ENCODE measurements at places on chromosomes 5 and 9.

- DNase-seq = no peak
Measured at GRCh38 chr9:108434036-108434435, 421.8 kb downstream of the ACTL7B start.

DNA sequence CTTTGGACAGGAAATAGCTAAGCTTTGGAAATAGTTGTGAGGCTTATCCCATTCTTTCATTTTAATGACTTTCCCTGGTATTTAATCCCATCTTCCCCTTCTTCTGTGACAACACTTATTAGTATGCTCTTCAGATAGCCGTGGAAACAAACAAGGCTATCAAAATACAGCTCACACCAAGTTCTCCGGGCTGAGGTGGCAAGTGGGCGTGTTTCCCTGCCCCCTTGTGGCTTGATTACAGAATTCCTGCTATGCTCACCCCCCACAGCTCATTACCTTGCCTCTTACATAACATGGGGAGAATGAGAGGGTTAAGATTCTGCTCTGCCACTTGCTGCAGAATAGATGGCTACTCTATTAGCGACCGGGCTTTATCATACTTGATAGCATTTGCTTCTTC, 437.1 kb upstream of the TLE4 start:
- no peak for DNase-seq

DNA sequence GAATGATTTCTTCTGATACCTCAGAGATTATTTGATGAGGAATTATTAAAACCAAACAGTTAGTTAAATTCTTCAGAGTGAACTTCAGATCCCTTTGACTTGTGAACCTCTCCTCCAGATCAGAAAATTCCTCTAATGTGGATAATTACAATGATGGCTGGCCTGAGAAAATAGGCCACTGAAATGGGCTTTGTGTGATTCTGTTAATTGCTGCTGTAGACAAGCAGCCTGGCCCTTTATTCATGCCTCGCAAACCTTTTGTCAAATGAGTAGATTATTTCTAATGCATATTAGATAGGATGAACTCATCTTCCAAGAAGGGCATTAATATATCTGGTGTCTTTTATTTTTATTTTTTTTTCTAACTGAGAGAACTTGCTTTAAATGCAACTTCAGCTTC, 855.2 kb downstream of the TLE4 start:
- DNase-seq = no peak

DNA sequence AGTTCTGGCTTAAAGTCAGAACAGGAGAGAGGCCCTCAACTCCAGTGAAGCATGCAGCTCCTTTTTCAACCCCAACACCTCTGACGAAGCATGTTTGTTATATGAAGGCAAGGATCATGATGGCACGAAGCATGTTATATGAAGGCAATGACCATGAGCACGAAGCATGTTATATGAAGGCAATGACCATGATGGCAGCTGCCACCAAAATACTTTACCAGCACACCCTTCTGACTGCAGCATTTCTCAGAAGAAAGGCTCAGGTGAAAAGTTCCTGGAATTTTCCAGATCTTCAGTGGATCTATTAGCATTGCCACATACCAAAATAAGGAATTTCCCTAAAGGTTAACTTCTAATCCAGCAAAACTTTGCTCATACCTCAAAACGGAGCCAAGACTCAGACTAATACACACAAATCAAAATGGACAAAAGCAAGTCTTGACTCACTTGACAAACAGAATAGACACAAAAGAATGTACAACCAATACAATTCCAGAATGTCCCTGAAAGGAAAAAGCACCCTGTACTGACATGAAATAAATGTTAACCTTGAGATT, 217.4 kb downstream of the FANCC start:
- DNase-seq = no peak

GRCh38 chr9:38232895-38233294, 159.6 kb upstream of the ALDH1B1 start:
- no peak for DNase-seq

GRCh38 chr5:8908055-8908683, 637.7 kb downstream of the SEMA5A start:
- peak; percentile 7 for DNase-seq

DNA sequence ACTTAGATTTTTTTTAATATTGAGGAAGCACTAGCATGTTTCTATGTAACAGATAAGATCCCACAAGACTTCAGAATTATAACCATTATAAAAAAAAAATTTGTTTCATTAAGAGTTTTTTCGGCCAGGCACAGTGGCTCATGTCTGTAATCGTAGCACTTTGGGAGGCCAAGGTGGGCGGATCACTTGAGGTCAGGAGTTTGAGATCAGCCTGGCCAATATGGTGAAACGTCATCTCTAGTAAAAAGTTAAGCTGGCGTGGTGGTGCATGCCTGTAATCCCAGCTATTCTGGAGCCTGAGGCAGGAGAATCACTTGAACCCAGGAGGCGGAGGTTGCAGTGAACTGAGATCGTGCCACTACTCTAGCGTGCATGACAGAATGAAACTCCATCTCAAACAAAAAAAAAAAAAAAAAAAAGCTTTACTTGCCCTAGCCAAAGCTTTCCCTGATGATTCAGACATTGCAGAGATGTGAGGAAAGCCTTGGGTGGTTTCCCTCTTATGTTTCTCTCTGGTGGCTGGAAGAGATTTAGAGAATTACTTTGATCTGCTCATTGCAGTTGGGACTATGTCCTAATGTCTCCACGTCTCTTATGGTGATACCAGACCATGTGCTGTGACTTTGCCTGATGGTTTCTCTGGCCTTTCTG, 65.4 kb downstream of the EGFLAM start:
- DNase-seq = no peak

GRCh38 chr9:94169968-94170367, 85.7 kb downstream of the PTPDC1 start:
- DNase-seq = no peak

- DNase-seq = no peak
Measured at GRCh38 chr9:136119061-136119882, 597 bp upstream of the TMEM250 start.

DNA sequence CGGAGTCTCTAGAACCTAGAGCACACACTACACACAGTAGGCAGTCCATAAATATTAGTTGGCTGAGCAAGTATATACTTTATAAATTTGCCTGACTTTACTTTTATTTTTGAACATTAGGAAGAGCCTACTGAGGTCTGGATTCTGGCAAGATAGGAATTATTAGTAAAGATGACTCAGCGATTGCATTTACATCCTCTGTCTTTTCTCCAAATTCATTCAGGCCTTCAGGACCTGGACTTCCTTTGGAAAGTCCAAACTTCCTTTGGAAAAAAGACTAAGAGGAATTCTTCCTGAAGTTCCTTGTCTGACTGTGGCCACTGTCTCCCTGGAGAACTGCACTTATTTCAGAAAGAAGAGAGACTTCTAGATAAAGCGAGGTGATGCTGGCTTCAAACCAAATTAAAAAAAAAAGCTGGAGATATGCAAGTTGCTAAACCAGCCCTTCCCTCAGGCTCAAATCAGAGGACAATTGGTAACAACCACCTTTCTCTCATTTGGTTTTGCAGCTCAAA, 251.3 kb downstream of the GAS1 start:
- DNase-seq = no peak

GRCh38 chr9:132109291-132109690, 29.6 kb upstream of the MED27 start:
- DNase-seq = no peak

DNA sequence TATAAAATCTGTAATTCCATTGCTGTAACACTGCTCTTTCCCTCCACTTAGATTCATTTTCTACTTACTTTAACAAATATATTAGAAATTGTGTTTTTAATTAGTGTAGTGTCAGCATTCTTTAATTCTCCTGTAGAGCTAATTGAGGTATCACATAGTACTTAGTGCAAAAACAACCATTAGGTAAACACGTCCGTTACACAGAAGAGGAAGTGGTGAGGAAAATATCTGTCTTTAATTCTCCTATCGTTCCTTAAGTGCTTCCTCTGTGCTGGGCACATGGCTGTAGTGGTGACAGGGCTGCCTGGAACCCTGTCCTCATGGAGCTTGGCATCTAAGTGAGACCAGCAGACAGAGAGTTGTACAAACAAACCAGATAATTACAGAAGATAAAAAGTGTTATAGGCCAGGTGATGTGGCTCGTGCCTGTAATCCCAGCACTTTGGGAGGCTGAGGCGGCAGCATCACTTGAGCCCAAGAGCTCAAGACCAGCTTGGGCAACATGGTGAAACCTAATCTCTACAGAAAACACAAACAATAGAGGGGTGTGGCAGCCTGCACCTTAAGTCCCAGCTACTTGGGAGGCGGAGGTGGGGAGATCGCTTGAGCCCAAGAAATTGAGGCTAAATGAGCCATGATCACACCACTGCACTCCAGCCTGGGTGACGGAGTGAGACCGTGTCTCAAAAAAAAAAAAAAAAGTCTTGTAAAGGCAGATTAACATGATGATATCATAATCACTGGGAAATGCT, 36.4 kb downstream of the PARP8 start:
- DNase-seq = no peak

DNA sequence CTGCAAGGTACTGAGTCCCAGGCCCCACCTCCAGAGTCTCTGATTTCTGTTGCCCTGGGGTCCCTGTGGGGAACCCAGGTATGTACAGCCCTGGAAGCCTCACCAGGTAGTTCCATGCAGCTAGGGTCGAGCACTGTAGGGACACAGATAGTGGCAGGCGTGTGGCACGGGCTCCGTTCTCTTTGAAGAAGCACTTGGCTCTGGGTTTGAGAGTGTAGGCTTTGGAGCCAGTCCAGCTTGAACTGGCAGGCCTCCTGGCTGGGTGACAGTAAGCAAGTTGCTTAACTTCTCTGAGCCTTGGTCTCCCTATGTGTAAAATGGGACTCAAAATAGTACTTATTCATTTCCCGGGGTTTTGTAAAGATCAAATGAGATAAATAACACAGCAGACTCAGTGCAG, 5.6 kb downstream of the OLFM1 start:
- no peak for DNase-seq

GRCh38 chr5:79973511-79973910, 17.6 kb downstream of the MTX3 start:
- peak; percentile 3 for DNase-seq

- peak; percentile 81 for DNase-seq
Measured at GRCh38 chr9:76818271-76818670, 54.0 kb downstream of the PCA3 start.

DNA sequence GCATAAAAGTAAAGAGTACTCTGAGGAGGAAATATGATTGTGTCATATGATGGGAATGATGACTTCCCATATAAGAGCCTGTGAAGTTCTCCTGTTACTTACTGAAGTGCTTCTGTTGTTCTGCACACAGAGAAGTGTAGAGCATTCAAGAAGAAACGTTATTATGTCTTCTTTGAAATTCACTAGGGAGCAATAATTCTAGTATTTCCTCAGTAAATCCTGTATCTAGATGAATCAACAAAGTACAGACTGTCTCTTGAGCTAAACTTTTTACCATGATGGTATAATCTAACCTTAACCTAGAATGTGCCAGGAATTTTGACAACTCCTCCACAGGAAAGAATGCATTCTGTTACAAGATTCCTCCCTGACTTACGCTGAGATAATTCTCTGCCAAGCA, 18.9 kb upstream of the GHR start:
- no peak for DNase-seq

DNA sequence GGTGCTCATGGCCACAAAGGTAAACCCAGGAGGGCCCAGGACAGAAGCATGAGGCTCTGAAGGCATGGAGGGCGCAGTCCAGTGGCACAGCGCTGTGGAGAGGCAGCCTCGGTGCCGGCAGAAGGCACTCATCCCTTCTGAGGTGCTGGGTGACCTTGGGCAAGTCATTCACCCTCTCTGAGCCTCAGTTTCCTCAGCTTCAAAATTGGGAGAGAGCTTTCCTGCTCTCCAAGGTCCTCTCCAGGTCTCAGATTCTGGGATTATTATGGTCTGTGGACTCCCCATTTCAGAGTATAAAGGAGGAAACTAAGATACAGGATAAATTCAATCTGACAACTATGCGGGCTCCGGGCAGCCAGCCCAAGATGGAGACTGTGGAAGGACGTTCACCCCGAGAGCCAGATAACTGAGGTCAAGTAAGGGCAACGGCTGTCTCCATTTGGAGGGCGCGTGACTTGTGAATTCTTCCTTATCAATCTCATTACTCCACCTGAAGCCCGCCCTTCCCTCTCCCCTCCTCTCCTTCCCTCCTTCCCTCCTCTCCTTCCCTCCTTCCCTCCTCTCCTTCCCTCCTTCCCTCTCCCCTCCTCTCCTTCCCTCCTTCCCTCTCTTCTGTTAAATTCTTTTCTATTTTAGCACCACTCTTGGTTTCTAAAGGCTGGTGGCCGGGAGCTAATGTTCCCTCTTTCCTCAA, 58.1 kb downstream of the LRSAM1 start:
- no peak for DNase-seq

Data from globus pallidus (tissue), 1 donor.